Cortex of kidney (tissue), 1 donor: ENCODE measurements at places on chromosomes 12 and 14.

DNA sequence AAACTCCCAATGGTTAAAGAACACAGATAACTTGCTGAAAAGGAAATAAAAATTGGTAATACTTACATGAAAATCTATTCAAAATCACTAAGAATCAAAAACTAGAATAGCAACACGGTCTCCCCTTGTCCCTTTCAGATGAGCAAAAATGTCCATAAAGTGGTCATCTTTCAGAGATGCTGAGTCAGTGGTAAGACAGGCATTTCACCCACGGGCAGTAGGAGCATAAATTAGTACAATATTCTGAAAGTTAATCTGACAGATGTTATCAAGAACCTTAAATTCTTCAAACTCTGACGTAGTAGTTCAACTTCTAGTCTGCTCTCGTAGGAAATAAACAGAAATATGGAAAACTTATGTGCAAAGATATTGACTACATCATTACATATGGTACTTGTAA, 33.1 kb upstream of the GNPNAT1 start:
- no peak for DNase-seq

DNA sequence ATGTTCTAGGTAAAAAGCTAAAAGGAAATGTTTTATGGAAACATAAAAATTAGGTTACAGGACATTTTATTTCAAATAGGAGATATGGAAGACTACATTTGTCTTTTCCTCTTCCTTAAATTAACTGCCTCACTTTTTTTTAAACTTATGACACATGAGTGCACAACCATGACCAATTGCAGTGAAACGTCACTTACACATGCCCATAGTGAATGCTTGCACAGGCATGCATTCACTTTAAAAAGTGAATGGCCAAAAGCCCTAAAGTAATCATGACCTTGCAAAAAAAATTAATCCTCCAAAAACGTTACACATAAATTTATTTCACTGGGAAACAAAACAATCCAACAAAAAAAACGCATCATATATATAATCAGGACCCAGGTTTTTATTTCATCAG, 343.2 kb upstream of the TMTC1 start:
- DNase-seq = no peak

- DNase-seq = no peak
Measured at GRCh38 chr12:91622981-91623380, 440.4 kb upstream of the DCN start.

- DNase-seq = no peak
Measured at GRCh38 chr14:60275932-60276331, 26.9 kb downstream of the PPM1A start.

GRCh38 chr12:49201595-49202295, 12.9 kb upstream of the TUBA1A start:
- DNase-seq = no peak

DNA sequence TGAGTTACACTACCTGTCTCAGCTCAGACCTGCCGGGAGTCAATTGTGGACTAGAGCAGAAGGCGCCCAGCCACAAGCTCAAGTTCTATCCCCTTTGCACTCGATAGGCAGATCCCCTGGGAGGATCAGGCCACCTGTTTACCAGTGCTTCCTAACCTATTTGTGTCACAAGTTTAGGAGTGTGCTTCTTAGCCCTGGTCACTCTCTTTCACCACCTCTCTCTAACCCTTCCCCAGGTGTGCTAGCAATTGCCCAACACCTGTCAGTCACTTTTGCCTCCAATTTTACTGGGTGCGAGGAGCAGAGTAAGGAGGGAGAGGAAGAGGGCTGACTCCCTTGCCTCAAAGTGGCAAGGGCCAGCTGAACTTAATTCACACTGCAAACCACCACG, 745 bp upstream of the NAA30 start:
- DNase-seq = no peak

DNA sequence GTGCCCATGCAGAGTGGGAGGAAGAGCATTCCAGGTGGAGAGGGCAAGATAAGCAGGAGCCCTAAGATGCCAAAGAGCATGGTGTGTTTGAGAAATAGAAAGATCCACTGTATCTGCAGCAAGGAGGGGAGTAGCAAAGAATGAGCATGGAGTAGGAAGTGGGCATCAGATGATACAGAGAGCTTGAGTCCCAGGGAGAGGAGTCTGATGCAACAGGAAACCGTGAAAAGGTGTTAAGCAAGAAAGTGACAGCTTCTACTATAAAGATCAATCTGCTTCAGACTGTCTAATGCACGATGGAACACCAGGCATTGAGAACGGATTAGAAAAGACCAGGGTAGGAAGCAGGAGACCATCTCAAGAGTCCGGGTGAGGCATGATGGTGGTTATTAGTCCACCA, 12.3 kb upstream of the GPRC5D start:
- DNase-seq = no peak

DNA sequence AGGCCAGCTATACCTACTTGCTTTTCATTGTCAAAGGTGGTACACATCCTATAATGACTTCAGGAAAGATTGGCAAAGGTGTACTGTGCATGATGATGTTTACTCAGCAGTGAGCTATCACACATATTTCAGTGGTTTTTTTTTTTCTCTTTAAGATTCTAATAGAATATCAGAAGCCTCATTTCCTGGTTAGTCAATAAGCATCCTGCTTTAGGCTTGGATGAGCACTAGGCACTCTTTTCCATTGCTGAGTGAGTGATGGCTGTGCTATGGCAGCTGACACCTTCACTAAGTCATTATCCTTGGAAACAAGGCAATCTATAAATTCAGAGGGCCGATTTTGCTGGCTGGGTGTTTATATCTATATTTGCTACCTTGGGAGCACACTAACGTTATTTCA, 161.1 kb upstream of the RASSF8 start:
- DNase-seq = no peak

DNA sequence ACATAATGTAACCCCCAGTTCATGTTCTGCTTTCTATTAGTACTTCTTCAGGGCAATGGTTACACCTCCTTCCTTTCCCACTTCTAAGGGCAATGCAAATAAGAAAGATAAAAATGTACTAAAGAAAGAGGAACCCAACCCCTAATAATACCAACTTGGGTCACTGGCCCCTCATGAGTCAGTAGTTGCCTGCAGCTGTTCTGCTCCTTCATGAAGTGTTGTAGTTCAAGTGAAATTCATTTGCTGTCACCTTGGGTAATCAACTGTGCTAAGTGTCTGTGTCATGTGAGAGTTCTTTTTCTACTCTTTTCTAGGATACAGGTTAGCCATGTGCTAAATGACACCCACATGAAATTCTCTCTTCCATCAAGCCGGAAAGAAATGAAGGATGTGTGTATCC, 91.8 kb downstream of the PLXNC1 start:
- DNase-seq = no peak

GRCh38 chr12:104565606-104566243, 109.0 kb downstream of the CHST11 start:
- DNase-seq = no peak

DNA sequence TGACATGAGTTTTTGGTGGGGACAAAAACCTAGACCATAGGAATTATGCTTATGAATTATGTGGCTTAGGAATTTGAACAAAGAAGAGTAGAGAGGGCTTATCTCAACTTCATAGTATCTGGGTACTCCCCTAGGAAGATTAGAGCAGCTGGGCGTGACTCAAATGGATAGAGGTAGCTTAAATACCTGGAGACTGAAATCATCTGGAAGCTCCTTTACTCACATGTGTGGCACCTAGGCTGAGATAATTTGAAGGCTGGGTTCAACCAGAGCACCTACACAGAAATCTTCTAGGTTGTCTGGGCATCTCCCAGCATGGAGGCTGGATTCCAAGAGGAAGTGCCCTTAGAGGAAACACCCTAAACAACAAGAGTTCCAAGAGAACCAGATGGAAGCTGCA, 393.9 kb downstream of the ADAMTS20 start:
- DNase-seq = no peak

GRCh38 chr12:53424626-53425514, 1.2 kb downstream of the AMHR2 start:
- no peak for DNase-seq

GRCh38 chr12:52310622-52311284, 10.4 kb downstream of the KRT83 start:
- DNase-seq = no peak

DNA sequence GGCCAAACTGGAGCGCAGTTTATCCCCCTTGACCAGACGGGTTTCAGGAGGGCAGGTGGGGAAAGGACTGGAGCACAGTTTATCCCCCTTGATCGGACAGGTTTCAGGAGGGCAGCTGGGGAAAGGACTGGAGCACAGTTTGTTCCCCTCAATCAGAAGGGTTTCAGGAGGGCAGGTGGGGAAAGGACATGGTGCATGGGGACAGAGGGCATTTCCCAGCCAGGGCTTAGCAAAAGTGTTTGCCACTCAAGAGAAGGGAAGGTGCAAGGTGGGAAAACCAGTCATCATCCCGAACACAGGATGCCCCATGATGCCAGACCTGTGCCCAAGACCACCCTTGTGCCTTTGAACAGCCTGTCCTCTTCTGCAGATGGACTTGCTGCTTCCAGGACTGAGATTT, 54.7 kb downstream of the SPTB start:
- no peak for DNase-seq

- no peak for DNase-seq
Measured at GRCh38 chr12:69987579-69988091, 162.6 kb downstream of the MYRFL start.

DNA sequence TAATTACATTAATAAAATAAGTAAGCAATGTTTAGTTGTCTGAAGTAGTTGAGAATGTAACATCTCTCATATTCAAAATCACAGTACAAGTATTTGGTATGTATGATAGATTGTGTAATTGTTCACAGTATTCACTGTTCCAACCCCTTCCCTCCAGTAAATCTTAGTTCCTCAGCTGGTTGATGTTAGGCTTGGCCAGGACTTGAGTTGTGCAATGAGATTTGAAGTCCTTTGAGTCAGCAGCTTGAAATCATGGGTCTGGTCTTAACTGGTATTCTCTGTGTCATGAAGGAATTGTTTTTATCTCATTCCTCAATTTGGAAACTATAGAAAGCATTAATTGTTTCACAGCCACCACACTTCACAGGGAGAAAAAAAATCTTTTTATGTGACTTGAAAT, 477.1 kb downstream of the FSCB start:
- DNase-seq = no peak

GRCh38 chr12:120685522-120685921, 1.4 kb upstream of the MLEC start:
- no peak for DNase-seq

- no peak for DNase-seq
Measured at GRCh38 chr12:70994217-70994788, 73.8 kb upstream of the PTPRR start.

- no peak for DNase-seq
Measured at GRCh38 chr12:11158885-11159444, 12.0 kb upstream of the SMIM10L1 start.

DNA sequence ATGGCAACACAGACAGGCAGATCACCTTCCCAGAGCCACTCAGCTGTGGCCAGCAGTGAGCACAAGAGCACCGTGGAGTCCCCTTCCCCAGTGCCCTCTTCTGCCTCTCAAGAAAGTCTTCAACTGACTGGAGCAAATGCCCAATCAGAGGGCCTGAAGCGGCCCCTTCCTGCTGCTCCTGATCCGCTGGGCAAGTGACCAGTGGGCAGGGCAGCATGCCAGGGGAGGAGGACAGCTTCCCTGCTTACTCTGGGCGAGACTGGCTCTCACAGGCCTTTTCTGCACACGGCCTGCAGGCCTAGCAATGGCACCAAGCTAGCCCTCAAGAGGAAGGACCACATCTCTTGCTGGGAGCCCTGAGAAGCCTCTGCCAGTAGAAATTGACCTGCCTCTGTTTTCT, 890 bp downstream of the KRT71 start:
- DNase-seq = no peak

GRCh38 chr14:99510556-99511139, 29.4 kb downstream of the CCNK start:
- no peak for DNase-seq

DNA sequence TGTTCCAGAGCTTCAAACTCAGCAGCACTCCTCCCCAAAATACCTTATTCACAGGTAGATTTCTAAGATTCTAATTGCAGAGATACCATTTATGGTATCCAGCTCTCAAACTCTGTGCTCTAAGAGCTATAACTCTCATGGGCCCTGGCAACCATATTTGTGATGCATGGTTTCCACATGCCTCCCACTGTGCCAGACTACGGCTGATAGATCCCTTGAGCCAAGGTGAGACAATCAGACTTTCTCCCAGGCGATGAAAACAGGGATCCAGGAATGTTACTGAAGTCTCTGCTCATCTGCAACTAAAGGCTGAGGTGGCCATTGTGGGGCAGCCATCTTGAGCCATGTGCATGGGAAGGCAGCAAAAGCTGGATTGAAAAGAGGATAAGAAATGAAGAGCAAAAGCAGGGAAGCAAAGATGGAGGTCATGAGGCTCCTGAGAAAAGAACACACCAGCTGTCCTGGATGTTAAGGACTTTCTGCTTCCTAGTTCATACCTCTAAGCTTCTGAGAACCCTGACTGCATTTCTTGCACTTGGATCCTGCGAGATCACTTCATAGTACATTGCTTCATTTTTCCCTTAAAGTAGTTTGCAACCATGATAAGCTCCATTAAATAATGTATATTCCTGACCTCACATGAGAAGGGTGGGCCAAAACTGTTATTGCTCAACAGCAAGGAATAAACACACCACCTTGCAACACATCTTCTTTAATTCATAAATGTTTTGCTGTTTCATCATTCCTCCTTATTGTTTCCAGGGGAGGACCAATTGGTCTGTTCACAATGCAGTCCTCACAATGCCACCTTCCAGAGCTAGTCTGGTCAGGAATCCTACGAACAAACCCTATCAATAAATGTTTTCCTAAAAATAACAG, 5.4 kb downstream of the EGLN3 start:
- DNase-seq = no peak

DNA sequence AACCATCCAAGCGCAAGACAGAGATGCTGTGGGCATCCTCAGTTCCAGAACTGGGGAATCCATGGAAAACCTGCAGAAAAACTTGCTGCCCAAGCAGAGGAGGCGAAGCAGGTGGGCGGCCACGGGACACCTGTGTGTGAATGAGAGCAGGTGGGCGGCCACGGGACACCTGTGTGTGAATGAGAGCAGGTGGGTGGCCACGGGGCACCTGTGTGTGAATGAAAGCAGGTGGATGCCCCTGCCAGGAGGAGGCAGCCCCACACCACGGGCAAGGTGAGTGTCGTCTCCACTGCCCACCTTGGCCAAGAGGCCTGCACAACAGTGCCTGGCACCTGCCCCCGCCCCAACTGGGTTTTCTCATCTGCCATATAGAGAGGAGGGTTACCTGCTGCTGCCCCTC, 59.2 kb downstream of the GSC start:
- DNase-seq = no peak

DNA sequence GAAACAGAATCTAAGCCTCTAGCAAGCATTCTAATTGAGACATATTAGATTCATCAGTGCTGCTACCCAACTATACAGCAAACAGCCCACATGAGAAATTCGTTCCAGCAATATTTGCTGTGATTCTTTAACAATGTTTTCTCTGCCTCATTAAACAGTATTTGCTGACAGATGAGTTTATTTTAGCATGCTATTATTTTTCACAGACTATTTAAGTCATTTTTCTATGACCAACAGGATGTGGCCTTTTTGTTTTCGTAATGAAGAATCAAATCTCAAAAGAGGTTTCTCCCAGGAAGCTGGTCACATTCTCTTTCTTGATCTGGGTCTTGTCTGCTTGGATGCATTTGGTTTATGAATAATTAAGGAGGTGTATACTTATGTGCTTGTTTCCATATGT, 23.2 kb upstream of the SERPINA12 start:
- DNase-seq = no peak

GRCh38 chr14:76924371-76925096, 98.3 kb downstream of the LRRC74A start:
- no peak for DNase-seq
